ENCODE measurements at places on chromosomes 12 and 14.

- DNase-seq, result no peak
These were observed 151.8 kb upstream of the NTF3 start for GRCh38 chr12:5280086-5280485.

DNA sequence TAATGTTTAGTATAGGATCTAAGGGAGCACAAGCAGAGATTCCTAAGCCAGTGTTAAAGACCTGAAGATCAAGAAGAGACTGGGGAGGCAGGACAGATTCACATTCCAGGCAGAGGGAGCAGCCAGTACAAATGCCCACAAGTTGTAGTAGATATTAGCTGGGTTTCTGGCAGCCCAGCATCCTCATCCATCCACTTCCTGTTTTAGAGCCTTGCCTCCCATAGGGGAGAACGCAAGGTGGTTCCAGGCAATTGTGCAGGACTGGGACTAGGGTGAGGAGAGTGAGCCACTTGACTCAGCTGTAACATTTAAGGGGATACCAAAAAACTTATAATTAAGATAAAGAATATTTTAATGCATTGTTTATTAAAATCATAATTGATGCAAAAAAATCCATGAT lies 71.3 kb upstream of the PSMA6 start:
- DNase-seq, result no peak

DNA sequence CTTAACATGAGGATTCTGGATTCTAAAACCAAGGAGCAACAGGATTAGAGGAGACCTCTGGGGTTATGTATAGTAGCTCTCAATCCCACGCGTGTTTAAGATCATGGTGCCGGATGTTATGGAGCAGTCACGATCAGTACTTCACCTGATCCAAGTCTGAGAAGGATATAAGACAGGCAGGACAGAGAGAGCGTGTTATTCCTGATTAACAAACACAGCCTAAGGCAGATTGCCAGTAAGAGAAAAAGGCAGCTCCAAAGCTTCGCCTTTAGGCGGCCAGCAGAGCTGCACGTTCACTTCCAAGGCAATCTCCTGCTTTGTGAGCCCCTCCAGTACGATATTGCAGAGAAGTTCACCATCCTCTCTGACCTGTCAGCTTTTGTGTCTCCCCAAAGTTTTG lies 5.5 kb downstream of the SETD3 start:
- DNase-seq, result no peak

- no peak for DNase-seq
These were observed 54.8 kb downstream of the TUNAR start for GRCh38 chr14:95931384-95931783.

DNA sequence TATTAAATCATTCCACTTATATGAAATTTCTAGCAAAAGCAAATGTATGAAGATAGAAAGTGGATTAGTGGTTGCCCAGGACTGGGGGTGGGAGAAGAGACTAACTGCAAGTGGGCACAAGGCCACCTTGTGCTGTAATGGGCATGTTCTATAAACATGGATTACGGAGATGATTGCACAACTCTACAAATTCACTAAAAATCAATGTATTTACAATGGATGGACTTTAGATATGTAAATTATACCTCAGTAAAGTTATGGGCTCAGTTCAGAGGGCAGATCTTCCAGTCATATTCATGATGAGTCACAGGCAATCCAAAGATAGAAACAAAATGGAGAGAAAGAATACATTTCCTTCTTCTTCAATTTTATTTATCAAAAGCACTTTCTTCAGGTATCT lies 173.9 kb downstream of the NDUFA12 start:
- no peak for DNase-seq

GRCh38 chr14:34872822-34873588 lies 2.2 kb downstream of the BAZ1A start:
- DNase-seq, result no peak

DNA sequence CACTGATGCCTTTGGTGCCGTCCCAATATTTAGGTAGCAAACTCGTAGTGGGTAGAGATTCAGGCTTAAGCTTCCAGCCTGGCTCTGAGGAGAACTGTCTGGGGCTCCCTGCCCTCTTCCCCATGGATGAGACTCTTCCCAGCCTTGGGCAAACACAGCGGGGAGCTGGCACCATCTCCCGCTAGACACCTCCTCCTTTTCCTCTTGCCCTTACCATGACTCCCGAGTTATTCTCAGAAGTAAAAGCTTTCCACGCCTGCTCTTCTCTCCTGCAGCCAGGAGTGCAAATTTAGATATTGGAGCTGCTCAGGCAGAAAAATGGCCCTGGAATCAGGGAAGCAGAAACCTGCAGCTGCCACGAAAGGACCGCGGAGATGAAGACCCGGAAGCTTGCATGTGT lies 45.6 kb upstream of the RBM19 start:
- no peak for DNase-seq

DNA sequence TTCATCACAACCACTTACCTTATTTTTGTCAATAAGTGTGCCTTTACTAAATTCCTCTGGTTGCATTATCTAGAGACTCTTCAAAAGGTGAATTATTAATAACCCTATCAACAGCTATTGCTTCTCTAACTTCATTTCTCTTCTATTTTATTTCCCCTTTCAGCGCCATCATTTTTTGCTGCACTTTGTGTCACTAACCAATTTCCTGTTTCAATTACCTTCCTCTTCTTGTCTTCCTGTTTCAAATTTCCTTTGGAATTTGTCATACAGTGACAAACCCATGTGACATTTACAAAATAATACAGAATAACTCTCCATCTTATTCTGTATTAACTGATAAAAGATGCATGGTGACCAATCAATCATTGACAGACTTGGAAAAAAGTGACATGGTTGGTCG lies 12.2 kb upstream of the CLEC2A start:
- DNase-seq, result no peak

GRCh38 chr14:74841230-74842207 lies 34.4 kb downstream of the PROX2 start:
- DNase-seq, result no peak

DNA sequence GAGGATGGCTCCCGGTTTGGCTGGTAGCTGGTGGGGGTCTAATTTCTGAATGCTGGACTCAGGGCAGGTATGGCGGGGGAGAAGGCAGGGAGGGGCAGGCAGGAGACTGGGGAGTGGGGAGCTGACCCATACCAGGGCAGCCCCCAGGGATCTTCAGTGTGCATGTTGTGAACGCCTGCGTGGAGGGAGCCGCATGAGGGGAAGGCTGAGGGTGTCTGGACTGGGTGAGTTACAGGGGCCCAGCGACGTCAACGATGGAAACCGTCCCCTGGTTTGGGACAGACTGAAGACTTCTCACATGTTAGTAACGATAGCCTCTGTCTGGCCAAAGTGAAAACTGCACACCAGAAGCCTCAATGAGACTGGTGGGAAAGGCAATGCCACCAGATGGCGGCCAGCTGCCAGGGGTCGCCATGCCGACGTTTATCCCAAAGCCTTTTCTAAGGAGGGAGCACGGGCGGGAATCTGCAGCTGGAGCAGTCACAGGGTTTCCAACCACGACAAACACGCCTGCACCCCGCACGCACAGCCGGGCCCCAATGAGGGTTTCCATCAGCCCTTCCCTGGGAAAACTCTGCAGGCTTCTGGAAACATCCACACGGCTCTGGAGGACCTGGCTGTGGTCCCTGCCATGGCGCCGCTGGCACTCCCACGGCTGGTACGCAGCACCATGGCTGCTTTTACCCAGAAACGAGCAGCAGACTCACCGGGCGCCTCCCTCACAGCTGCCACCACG lies 14.0 kb downstream of the PGAM5 start:
- DNase-seq, result no peak

- peak; percentile 95 for DNase-seq
These were observed 99.1 kb upstream of the NAP1L1 start for GRCh38 chr12:76183459-76184186.

DNA sequence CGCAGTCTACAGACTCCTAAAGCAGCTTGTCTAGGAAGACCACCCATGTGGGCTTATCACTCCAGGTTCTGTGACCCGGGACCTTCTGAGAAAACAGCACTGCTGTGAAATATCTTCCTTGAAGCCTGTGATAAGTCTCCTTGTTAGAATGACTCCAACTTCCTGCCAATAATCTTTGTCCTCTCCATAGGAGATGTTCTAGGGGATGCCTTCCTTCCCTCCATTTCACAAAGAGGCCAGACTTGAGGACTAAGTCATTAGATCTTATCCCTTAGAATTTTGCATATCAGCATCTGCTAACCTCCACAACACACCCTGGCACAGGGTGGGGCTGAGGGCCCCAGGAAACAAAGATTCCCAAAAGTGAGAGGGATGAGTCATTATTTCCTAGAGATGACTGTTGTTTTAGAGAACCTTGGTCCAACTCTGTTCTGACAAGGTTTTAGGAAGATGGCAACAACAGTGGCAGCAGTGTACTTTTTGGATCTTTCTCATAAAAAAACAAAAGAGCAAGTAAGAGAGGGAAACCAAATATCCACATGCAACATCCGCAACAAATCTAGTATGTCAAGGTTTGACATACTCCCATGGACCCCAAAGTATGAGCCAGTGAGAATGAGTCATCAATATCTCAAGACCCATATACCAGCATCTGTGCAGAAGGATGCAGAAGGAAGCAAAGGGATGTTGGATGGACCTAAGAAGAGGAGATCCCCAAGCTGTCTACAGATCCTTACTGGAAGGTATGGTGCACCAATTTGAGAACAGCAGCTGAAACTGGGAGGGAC lies 6.0 kb downstream of the LTB4R start:
- no peak for DNase-seq

DNA sequence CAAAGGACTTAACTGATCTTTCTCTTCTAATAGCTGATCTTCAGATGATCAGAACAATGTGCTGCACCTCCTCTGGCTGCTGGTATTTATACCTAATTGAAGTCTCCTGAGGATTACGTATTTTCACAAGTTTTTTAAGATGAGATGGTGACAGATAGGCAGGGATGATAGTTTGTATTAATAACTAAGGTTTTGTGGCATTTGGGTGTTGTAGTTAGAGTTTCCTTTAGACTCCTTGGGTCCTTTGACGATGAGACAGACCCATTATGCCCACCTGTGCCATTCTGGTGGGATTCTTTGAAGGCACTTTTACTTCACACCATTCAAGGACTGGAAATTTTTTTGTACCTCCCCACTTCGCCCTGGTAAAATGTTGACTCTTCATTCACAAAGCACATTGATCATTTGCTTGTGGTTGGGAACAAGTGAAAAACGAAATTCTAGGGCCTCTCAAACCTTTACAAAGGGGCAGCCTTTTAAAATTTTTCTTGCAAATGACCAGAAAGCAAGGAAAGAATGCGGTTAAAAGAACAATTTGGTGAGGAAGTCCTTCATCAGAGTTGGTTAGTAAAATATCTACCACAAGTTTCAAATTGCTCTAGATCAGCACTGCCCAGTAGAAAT lies at the start of gene IFNG:
Gene IFNG, minus strand, starts transcription at position 60 of the 624 bp plus-strand sequence. CDS start 125 bp downstream, outside the sequence.
- no peak for DNase-seq

DNA sequence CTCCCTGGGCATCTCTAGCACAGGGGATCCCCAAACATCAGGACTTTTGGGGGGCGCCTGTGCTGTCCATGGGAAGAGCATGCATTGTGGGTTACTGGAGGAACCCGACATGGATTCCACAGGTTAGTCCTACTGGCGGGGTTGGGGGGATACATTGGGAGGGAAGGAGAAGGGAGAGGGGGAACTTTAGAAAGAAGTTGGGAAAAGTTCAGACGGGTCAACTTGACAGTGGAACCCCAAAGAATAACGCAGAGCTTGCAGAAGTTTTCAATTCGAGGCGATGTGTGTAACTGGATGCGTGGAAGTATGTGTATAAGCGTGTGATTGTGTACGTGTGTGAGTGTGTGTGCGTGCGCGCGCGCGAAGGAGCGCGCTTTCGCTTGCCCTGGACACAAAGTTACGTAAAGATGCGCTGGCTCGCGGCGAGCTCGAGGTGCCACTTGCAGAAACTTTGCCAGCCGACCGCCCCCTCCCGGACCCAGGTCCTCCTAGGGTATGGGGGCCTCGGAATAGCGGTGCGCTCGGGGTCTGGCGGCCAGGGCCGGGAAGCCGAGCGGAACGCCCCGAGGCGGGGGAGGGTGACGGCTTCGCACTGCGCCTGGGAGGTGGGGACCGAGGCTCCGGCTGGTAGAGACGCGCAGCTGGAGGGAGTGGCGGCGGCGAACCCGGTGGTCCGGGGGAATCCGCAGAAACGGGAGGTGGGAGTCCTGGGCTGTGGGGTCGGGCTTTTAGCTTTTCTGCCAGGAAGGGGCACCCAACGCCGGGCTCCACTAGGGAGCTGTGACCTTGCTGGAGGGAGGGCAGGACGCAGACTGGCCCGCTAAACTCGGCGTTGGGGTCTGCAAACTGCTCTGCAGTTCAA lies 669 bp downstream of the RFX4 start:
- no peak for DNase-seq

DNA sequence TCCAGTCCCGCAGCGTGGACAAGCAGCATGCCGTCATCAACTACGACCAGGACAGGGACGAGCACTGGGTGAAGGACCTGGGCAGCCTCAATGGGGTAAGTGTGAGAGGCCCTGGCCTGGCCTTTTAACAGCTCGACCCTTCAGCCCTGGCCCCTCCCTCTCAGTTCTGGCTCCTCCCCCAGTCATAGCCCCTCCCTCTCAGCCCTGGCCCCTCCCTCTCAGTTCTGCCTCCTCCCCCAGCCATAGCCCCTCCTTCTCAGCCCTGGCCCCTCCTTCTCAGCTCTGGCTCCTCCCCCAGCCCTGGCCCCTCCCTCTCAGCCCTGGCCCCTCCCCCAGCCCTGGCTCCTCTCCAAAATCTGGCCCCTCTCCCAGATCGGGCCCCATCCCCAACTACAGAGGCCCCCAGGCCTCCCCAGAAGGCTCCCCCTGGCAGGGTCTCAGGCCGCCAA lies 11.2 kb downstream of the CEP170B start:
- no peak for DNase-seq

GRCh38 chr14:59147007-59147406 lies 41.5 kb upstream of the DAAM1 start:
- no peak for DNase-seq

DNA sequence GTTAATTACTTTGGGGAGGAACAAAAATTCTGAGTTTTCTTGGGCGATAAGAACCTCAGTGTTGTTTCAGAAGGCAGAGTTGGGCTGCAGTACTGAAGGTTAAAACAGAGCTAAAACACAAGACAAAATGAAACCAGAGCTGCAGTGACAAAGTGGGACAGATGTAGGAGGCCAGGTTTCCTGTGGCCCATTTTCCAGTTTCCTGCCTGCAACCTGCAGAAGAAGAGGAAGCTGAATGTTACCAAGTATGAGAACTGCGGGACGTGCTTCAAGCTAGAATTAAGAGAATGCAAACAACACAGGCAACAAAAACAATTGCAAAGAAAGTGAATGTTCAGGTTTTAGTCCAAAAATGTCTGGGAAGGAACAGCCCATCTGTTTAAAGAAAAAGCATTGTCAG lies 17.8 kb downstream of the ELK3 start:
- DNase-seq, result no peak

Measured in non-pigmented ciliary epithelial cell (primary cell).